ENCODE measurements at places on chromosomes 2 and 18.

DNA sequence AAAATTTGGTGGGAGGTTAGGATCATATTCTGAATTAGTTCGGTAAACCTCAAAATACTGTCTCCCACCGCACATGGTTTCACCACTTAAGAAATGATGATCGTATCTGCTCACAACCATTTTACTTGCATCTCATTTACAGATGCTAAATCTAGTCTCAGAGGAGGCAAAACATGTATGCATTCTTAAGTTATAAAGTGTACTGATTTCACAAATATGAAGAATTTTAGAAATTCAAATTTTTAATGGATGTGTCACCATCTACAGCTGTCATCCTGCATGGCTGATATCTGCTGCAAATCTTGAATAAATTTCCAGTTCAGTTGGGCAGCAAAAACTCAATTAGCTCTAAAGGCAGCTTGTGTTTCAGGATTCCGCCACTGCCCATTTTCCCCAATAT, 243.3 kb upstream of the KCNJ3 start:
- no peak for DNase-seq

DNA sequence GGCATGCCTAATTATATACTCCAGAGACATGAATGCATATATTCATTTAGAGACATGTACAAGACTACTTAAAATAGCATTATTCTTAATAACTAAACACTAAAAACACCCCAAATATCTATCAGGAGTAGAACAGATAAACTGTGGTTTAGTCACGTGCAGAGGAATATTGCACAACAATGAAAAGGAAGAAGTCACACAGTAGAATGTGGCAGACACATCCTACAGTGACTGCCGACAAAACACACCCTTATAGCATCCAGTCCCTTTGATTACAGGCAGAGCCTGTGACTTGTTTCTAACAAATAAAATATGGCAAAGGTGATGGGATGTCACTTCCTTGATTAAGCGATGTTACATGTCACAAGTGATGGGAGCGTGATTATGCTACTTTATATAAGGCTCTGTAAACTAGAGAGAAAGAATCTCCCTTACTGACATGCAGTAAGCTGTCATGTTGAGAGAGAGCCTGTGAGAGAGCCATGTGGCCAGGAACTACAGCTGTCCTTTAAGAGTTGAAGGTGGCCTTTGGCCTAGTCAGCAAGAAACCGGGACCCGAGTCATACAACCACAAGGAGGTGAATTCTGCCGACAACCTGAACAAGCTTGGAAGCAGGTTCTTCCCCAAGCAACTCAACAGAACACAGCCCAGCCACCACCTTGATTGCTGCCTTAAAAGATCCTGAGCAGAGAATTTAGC, 39.1 kb upstream of the LGALSL start:
- no peak for DNase-seq

DNA sequence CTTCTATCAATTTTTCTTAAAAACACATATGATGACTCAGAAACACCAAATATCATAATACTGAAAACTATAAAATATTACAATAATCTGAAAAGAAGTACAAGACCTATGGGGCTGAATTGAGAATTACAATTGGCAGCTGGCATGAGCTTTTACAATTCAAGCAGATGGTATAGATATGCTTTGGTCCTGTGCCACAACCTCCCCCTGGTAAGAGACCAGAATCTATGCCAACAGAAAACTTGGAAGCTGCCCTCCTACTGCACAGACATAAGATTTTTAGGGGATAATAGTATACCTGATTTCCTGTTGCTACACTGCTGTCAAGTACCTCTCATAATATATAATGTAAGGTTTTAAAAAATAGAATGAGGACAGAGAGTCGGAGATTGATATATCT, 46.8 kb upstream of the CDH7 start:
- no peak for DNase-seq

GRCh38 chr18:57803103-57803969, at the start of gene ATP8B1:
Gene ATP8B1 (minus strand): TSS chr18:57803315. CDS start chr18:57731807, 71,508 bp downstream.
- DNase-seq = no peak
